Ureter (tissue), 1 donor: ENCODE measurements at places on chromosomes 1 and 21. TPM values are rescaled to one million over a fixed set of nuclear protein-coding genes. Genes with fewer than 3 reads are reported as not detected.

DNA sequence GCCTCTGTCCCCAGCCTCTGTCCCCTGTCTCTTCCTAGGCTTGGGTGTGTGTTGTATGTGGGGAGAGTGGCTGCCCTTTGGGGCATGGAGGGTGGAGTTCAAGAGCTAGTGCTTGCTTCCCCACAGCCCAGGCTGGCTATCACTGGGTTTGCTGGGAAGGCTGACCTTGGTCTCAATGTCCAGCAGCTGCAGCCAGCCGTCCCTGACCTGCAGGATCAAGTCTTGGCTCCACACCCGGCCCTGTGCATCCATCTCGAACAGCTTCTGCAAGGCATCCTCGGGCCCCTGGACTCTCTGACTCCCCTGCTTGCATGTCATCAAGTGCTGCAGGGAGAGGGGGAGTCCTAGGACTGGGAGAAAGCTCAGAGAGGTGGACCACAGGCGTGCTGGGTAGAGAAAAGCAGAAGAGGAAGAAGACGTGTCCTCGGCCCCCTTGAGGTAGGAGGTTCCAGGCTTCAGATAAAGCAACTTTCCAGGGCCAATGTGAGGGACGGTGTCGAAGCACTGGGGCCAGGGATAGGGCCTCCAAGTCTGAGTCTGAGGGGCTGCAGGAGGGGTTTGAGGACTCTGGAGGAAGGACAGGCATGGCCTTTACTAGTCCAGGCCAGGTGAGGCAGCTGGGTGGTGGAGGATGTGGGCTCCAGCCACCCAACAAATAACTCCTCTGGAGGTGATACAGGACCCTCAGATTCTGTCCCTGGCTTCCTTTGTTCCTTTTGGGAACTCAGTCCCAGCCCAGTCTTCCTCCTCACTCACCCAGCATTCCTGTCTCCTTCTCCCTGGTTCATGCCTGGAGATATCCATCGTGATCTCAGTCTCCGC is 4.0 kb downstream of the EPS8L3 start:
- peak; percentile 26 for DNase-seq

DNA sequence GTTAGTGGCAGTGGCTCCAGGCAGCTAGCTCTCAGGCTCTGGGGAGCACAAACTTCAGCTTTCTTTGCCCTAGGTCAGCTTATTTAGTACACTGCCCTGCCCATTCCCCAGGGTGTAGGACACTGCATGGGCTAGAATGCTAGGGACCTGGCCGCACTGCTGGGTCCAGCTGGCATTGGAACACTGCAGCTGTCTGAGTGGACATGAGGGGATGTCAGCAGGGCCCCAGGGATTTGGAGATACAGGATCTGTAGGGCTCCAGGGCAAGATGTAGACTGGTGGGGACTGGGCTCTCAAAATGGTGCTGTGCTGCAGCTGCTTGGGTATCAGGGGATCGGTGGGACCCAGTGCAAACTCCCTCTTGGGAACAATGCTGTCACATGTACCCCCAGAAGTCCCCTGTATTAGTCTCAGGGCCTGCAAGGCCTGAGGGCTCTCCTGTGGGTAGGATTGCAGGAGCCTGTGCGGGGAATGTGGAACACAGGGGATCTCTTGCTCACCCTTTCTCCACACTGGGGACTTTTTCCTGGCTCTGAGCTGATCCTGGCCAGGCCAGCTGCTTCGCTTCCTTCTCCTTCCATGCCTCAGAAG is 25.2 kb upstream of the TTC22 start:
- DNase-seq, result peak; percentile 28

- peak; percentile 91 for DNase-seq
These were observed 2.3 kb upstream of the VWA1 start for GRCh38 chr1:1432951-1433803.

GRCh38 chr1:59978026-59978425 is 51.5 kb upstream of the CYP2J2 start:
- DNase-seq, result no peak

DNA sequence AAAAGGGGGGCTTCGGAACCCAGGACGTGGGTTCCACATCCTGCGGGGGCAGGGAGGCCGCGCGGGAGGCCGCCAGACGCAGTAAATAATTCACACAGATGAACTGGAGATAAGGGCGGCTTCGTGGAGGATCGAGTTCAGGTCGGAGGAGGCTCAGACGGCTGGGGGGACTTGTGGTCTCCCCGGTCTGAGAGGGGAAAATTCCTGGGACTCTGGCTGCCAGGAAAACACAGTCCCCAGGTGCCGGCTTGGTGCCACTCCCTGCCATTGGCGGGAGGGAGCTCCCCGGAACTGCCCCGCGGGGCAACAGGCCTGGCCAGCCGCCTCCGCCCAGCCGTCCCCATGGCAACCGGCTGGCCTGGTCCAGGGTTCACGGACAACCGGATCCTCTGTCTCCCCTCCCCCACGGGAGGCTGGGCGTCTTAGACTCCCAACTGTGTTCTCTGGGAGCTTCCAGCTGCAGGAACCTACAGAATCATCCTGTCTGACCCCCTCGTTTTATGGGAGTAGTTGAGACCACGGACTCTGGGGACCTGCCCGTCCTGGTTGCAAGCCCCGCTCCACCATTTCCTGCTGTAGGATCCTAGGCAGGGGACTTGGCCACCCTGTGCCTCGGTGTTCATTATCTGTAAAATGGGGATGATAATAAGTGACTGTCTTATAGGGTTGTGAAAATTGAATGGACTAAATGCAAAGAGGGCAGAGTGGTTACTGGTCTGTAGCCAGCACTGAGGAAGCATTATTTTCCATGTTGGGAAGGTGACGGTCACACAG is 9.6 kb downstream of the CAMK2N1 start:
- peak; percentile 73 for DNase-seq

GRCh38 chr1:11550664-11551283 is 71.8 kb downstream of the DISP3 start:
- no peak for DNase-seq

DNA sequence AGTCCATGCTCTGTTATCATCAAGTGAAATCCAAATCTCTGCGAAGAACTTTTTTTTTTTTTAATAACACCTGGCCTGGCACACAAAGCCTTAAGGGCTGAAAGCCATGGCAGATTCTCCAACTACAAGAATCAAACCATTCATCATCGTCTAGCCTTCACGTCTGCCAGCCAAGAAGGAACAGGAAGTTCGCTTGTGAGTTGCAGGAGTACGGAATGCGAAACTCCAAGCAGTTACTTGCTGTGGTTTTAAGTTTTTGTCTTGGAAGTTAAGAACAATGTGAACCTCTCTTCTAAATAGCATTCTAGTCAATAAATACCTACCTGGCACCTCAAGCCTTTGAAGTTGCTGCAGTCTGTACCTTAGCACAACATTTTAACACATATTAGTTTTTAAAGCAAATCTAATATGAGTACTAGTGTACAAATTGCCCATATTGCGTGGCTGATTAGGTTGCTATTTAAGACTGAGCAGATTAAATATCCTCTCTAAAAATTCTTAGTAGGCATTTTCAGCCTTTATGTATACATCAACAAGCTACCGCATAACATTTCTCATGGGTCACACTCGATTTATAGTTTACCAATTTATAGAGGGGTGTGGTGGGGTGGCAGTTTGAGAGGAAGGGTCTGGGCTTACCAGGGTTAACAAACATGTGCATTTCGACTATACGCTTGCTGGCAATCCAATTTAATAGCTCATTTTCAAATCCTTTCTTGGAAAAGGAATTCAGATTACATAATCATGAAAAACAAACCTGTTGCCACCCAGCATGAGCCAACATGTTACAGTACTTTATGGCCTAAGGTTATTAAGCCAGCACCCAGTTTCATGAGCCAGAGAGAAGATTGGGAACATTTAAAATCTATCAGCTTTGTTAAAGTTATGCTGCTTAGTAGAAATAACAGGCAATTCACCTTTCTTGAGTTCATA is 22.2 kb upstream of the PTPN14 start:
- DNase-seq, result no peak

DNA sequence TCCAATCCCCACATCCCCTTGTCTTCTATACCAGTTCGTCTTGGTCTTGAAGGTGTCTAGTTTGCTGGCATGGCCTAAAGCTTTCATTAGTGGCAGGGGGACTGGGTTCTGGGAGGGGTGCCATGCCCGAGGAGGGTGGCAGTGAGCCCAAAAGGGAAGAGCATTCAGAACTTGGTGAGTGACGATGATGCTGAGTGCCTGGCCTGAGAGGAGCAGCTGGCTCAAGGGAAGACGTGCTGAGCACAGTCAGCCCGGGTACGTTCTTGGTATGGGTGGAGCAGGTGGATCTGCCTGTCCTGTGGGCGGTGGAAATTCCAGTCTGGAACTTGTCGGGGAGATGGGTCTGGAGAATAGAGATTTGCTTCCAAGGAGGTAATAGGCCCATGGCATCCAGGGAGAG is 4.6 kb downstream of the FDPS start:
- no peak for DNase-seq

- no peak for DNase-seq
These were observed 1.8 kb downstream of the LMX1A start for GRCh38 chr1:165354739-165355138.

GRCh38 chr1:213651077-213651476 is 336.7 kb upstream of the PROX1 start:
- DNase-seq, result no peak

DNA sequence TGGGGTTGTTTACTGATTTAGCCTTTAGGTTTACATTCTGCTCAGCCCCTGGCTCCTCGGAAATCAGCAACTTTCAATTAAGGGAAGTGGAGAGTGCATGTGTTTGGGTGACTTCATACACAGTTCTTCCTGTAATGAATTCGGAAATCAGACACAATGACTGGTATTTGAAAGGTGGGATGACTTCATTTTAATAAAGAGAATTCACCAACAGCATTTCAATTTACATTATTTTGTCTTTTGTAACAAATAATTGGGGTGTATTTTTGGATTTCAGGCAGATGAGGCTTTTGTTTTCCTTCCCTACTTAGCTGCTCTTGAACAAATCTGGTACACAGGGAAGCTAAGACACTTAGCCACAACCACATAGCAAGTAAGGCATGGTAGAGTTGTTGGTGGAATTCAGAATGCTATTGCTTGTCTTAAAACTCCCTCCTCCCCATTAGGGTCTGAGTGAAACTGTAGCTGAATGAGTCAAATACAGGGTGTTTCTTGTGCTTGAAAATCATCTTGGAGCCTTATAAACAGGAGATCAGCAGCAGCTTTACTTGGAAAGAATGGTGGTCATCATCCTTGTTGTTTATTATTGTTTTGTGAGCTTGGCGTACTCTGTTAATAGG is 917 bp downstream of the STX12 start:
- no peak for DNase-seq

DNA sequence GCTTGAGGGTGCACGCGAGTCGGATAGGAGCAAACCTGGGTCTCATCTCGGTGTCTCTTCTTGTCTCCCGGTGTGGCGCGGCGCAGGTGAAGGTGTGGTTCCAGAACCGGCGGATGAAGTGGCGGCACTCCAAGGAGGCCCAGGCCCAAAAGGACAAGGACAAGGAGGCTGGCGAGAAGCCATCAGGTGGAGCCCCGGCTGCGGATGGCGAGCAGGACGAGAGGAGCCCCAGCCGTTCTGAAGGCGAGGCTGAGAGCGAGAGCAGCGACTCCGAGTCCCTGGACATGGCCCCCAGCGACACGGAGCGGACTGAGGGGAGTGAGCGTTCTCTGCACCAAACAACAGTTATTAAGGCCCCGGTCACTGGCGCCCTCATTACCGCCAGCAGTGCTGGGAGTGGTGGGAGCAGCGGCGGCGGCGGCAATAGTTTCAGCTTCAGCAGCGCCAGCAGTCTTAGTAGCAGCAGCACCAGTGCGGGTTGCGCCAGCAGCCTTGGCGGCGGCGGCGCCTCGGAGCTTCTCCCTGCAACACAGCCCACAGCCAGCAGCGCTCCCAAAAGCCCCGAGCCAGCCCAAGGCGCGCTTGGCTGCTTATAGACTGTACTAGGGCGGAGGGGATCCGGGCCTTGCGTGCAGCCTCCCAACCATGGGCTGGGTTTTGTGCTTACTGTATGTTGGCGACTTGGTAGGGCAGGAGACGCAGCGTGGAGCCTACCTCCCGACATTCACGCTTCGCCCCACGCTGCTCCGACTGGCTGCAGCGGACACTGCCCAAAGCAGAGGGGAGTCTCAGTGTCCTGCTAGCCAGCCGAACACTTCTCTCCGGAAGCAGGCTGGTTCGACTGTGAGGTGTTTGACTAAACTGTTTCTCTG is 5.1 kb downstream of the HLX start:
- no peak for DNase-seq

- DNase-seq, result peak; percentile 56
These were observed 12.3 kb upstream of the PADI1 start for GRCh38 chr1:17192394-17193221.

GRCh38 chr1:218705911-218706893 is 361.1 kb downstream of the TGFB2 start:
- DNase-seq, result no peak

DNA sequence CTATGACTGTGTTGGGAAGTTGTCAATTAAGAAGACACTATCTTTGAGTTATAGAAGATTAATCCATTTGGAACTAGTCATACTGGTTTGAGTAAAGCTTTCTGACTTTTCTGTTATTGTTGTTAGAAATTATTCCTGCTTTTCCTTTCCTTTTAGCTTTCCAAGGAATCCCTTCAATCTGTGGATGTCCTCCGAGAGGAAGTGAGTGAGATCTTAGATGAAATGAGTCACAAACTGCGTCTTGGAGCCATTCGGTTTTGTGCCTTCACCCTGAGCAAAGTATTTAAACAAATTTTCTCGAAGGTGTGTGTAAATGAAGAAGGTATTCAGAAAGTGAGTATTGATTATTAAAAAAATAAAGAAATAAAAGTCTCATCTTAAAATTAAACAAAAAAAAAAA is 19.3 kb downstream of the GNPAT start:
- DNase-seq, result no peak

DNA sequence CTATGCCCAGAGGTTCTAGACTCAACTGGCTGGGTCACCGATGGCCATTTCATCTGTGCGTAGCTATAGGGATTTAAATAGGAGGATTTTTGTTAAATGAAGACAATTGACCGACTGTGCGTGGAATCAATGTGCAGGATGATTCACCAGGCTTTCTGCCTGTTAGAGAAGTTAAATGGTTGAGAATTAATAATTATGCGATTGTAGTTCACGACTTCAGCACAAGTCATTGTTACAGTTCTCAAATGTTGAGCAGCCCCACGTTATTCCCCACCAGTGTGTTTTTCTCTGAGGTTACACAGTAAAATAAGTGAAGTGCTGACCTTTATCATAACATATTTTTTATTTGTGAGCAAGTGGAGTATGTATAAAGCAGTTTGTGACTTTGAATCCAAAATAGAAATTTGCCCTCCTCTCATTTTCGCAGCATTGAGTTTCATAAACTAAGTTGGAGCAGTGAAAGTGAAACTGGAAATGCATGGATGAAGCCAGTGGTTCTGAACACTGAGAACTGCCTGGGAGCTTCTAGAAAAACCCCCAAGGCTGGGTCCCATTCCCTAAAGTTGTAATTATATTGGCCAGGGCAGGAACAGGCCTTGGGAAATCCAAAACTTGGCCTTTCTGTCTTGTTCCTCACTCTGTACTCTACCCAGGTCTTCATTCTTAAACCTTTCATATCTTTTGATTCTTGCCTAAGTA is 102.6 kb downstream of the GALNT2 start:
- DNase-seq, result peak; percentile 22

GRCh38 chr1:200096774-200097173 is 69.3 kb downstream of the NR5A2 start:
- DNase-seq, result no peak

- no peak for DNase-seq
These were observed 424.7 kb upstream of the ADGRL2 start for GRCh38 chr1:81375884-81376548.

The AIM2 gene
- total RNA-seq, result 2.9 TPM

The SLC2A5 gene
- 1.1 TPM for total RNA-seq

The NDUFS2 gene
- 94.1 TPM for total RNA-seq

The GJA8 gene
- not detected for total RNA-seq

The CACNA1S gene
- total RNA-seq, result not detected

The F13B gene
- total RNA-seq, result not detected

The RAB42 gene
- 1.9 TPM for total RNA-seq

The IFNLR1 gene
- total RNA-seq, result 4.6 TPM

The NBPF4 gene
- total RNA-seq, result 0.34 TPM

The TNNT2 gene
- 1.4 TPM for total RNA-seq
